Effector memory CD8-positive, alpha-beta T cell (primary cell): ENCODE measurements at places on chromosomes 2 and 18.

- no peak overlapping the region for H3K4me3 ChIP-seq
- H3K27me3 ChIP-seq: no peaks in the 10 kb centered on the region
- no peak overlapping the region for H3K27ac ChIP-seq
- no peak for DNase-seq
- H3K4me1 ChIP-seq: no peaks in the 10 kb centered on the region
These were observed 75.9 kb upstream of the CAB39 start for GRCh38 chr2:230636684-230637271.

GRCh38 chr2:130374587-130375290, 18.9 kb downstream of the PTPN18 start:
- peak overlapping the region; percentile 95 for H3K27ac ChIP-seq
- H3K27me3 ChIP-seq: no peaks in the 10 kb centered on the region
- peaks cover 74% of the 10 kb centered on the region for H3K4me1 ChIP-seq
- DNase-seq: no peak

GRCh38 chr2:189602233-189602632, 21.6 kb upstream of the SLC40A1 start:
- H3K4me3 ChIP-seq: no peak overlapping the region
- no peak for DNase-seq
- no peaks in the 10 kb centered on the region for H3K36me3 ChIP-seq
- no peak overlapping the region for H3K27ac ChIP-seq

GRCh38 chr2:217929757-217930707, 72.8 kb downstream of the TNS1 start:
- peaks cover 30% of the 10 kb centered on the region for H3K27me3 ChIP-seq
- H3K36me3 ChIP-seq: no peaks in the 10 kb centered on the region
- DNase-seq: no peak
- no peak overlapping the region for H3K4me3 ChIP-seq

DNA sequence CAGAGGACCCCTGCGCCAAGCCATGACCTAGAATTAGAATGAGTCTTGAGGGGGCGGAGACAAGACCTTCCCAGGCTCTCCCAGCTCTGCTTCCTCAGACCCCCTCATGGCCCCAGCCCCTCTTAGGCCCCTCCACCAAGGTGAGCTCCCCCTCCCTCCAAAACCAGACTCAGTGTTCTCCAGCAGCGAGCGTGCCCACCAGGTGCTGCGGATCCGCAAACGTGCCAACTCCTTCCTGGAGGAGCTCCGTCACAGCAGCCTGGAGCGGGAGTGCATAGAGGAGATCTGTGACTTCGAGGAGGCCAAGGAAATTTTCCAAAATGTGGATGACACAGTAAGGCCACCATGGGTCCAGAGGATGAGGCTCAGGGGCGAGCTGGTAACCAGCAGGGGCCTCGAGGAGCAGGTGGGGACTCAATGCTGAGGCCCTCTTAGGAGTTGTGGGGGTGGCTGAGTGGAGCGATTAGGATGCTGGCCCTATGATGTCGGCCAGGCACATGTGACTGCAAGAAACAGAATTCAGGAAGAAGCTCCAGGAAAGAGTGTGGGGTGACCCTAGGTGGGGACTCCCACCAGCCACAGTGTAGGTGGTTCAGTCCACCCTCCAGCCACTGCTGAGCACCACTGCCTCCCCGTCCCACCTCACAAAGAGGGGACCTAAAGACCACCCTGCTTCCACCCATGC, 3.0 kb downstream of the PROC start:
- peaks cover 18% of the 10 kb centered on the region for H3K4me1 ChIP-seq
- H3K27ac ChIP-seq: no peak overlapping the region
- H3K27me3 ChIP-seq: peaks cover 44% of the 10 kb centered on the region

- no peak for DNase-seq
- H3K27me3 ChIP-seq: no peaks in the 10 kb centered on the region
- no peaks in the 10 kb centered on the region for H3K4me1 ChIP-seq
These were observed 183.9 kb downstream of the EIPR1 start for GRCh38 chr2:3193443-3194330.

GRCh38 chr2:239526038-239526437, 125.2 kb upstream of the HDAC4 start:
- H3K36me3 ChIP-seq: no peaks in the 10 kb centered on the region
- H3K27ac ChIP-seq: no peak overlapping the region
- peaks cover 3% of the 10 kb centered on the region for H3K4me1 ChIP-seq
- no peak for DNase-seq
- no peak overlapping the region for H3K4me3 ChIP-seq

DNA sequence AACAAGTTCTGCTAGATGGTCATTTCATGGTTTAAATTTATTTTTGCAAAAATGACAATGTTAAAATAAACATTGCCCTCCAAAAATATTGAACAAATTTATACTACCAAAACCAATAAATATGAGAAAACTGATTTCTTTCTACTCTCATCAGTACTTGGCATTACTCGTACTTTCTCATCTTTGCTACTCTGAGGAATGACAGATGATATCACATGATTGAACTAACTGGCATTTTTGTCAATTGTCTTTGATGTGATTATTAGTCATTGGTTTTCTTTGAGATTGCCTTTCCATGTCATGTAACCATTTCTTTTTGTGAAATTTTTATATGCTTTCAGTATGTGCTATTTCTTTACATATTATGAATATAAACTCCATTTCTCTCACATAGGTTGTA, 167.0 kb upstream of the ITGA4 start:
- H3K4me1 ChIP-seq: no peaks in the 10 kb centered on the region
- H3K36me3 ChIP-seq: no peaks in the 10 kb centered on the region
- no peak overlapping the region for H3K27ac ChIP-seq

GRCh38 chr2:238263204-238264071, 23.6 kb upstream of the HES6 start:
- peak overlapping the region; percentile 38 for H3K27ac ChIP-seq
- H3K27me3 ChIP-seq: no peaks in the 10 kb centered on the region
- H3K4me1 ChIP-seq: peaks cover 4% of the 10 kb centered on the region
- H3K36me3 ChIP-seq: peaks cover 42% of the 10 kb centered on the region

GRCh38 chr2:200507179-200507578, 2.7 kb downstream of the KCTD18 start:
- H3K27ac ChIP-seq: no peak overlapping the region
- H3K4me3 ChIP-seq: no peak overlapping the region
- DNase-seq: no peak
- H3K4me1 ChIP-seq: peaks cover 17% of the 10 kb centered on the region
- no peaks in the 10 kb centered on the region for H3K27me3 ChIP-seq

GRCh38 chr18:61764381-61764780, 128.4 kb downstream of the RNF152 start:
- DNase-seq: peak; percentile 18
- H3K4me3 ChIP-seq: no peak overlapping the region

DNA sequence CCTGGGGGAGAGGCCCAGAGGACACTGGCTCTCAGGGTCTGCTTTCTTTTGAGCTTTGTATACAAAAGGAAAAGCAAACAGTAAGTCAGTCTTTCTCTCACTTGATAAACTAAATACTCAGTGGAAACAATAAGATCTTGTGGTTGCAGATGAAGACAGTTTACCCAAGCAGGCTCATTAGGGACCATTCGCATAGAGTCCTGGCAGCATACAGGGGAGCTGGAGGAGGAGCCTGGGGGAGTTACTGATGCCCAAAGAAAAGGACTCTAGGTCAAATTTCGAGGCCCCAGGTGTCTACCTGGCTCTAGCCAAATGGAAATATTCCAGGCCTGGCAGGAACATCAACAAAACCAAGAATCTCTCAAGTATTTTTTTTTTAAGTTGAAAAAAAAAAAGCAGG, 225.3 kb downstream of the CNTNAP5 start:
- no peak for DNase-seq
- H3K4me1 ChIP-seq: no peaks in the 10 kb centered on the region
- no peak overlapping the region for H3K4me3 ChIP-seq
- H3K27ac ChIP-seq: no peak overlapping the region

DNA sequence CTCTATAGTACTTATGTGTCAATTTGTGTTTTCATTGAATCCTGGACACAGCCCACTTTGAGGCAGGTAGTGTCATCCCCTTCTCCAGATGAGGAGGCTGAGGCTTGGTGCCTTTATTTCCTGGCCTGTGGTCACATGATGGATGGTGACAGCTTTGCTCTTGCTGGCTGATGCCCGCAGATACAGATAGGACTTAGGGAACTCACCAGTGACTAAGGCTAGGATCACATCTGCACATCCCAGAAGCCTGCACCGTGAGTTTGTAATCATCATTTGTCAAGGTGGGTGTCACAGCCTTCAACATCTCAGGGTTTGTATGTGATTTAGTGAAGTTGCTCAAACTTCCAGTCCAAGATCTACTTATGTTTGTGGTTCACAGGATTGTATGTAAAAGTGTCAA, 295.1 kb upstream of the RAB12 start:
- peaks cover 2% of the 10 kb centered on the region for H3K36me3 ChIP-seq
- H3K4me1 ChIP-seq: no peaks in the 10 kb centered on the region
- no peak for DNase-seq
- H3K27ac ChIP-seq: no peak overlapping the region

GRCh38 chr2:64273524-64274398, 129.5 kb upstream of the PELI1 start:
- H3K4me1 ChIP-seq: peaks cover 3% of the 10 kb centered on the region
- H3K4me3 ChIP-seq: no peak overlapping the region
- H3K36me3 ChIP-seq: no peaks in the 10 kb centered on the region
- DNase-seq: no peak

DNA sequence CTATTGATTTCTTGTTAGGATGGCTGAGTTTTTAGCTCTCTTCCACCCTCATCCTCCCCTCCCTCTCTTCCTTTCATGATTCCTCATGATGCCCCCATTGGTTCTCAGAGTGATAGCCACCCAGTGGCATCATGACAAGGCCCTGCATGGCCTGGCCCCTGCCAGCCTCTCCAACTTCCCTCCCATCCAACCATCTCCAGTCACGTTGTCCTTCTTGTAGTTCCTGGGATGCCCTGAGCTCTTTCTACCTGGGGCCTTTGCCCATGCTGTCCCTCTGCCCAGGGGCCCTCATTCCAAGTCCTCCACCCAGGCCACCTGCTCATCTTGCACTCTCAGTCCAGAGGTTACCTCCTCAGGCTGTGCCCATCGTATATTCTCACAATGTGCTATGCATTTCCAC, 247.5 kb downstream of the TFCP2L1 start:
- H3K27me3 ChIP-seq: peaks cover 18% of the 10 kb centered on the region
- H3K4me1 ChIP-seq: no peaks in the 10 kb centered on the region
- DNase-seq: no peak
- H3K36me3 ChIP-seq: no peaks in the 10 kb centered on the region
- H3K27ac ChIP-seq: no peak overlapping the region

- no peaks in the 10 kb centered on the region for H3K27me3 ChIP-seq
- DNase-seq: no peak
- H3K4me1 ChIP-seq: peaks cover 15% of the 10 kb centered on the region
- peak overlapping the region; percentile 43 for H3K4me3 ChIP-seq
- no peaks in the 10 kb centered on the region for H3K36me3 ChIP-seq
- peak overlapping the region; percentile 78 for H3K27ac ChIP-seq
These were observed 6.0 kb upstream of the STK39 start for GRCh38 chr2:168253379-168253778.

GRCh38 chr18:62341473-62341872, 16.4 kb downstream of the TNFRSF11A start:
- no peak overlapping the region for H3K4me3 ChIP-seq
- H3K36me3 ChIP-seq: no peaks in the 10 kb centered on the region
- peaks cover 33% of the 10 kb centered on the region for H3K27me3 ChIP-seq
- H3K4me1 ChIP-seq: peaks cover 5% of the 10 kb centered on the region
- H3K27ac ChIP-seq: no peak overlapping the region

DNA sequence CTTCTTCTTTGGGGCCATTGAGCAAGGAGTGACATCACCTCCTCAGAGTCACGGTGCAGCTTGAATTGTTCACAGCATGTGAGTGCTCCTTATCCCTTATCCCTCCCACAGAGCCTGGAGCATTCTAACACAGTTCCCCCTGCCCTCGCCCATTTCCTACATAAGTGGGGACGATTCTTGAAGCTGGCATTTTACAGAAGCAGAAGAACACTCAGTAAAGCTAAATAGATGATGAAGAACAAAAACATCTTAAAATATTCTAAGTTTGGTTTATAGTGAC, 135.8 kb upstream of the APCDD1 start:
- no peaks in the 10 kb centered on the region for H3K4me1 ChIP-seq
- peaks cover 5% of the 10 kb centered on the region for H3K27me3 ChIP-seq
- no peak for DNase-seq

- peaks cover 6% of the 10 kb centered on the region for H3K27me3 ChIP-seq
- H3K27ac ChIP-seq: no peak overlapping the region
These were observed 20.8 kb upstream of the MAP4K4 start for GRCh38 chr2:101676674-101677073.

GRCh38 chr2:58767828-58768714, 526.9 kb upstream of the FANCL start:
- no peaks in the 10 kb centered on the region for H3K4me1 ChIP-seq
- no peak overlapping the region for H3K27ac ChIP-seq
- H3K36me3 ChIP-seq: no peaks in the 10 kb centered on the region
- no peak for DNase-seq
- H3K4me3 ChIP-seq: no peak overlapping the region
- H3K27me3 ChIP-seq: no peaks in the 10 kb centered on the region

GRCh38 chr18:58813105-58813504, 51.6 kb upstream of the ZNF532 start:
- H3K4me1 ChIP-seq: no peaks in the 10 kb centered on the region
- H3K27ac ChIP-seq: no peak overlapping the region
- peaks cover 4% of the 10 kb centered on the region for H3K36me3 ChIP-seq
- DNase-seq: no peak

GRCh38 chr2:225064928-225065327, 22.7 kb upstream of the DOCK10 start:
- DNase-seq: no peak
- no peaks in the 10 kb centered on the region for H3K27me3 ChIP-seq
- H3K4me1 ChIP-seq: peaks cover 9% of the 10 kb centered on the region
- no peaks in the 10 kb centered on the region for H3K36me3 ChIP-seq

DNA sequence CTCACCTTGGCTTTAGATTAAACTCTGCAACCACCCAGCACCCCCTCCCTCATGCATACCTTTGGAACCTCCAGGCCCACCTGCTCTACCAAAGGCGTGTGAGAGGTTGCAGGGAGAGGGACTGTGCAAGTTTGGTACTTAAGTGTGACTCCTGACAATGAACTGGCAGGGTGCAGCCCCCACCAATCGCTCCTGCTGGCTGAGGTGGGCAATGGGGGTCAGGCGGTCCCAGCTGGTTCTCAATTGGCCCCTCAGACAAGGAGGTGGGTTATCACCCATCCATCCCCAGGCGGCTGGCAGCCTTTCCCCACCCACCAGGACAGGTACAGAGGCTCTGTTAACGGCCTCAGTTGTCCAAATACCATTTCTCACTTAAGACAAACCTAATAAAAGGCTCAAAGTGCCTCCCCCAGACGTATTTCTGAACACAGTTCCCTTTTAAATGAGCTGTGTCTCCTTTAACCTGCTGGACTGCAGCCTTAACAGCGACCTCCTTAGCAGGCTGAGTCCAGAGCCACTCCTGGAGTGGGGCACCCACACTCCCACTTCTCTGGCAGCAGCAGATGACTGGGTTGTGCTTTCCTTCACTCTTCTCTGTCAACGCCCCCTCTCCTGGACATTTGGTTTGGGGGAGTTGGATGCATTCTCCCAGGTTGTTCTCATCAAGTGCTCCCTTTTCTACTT, 169.2 kb upstream of the SMAD2 start:
- H3K27me3 ChIP-seq: peaks cover 38% of the 10 kb centered on the region
- no peak overlapping the region for H3K4me3 ChIP-seq
- no peak for DNase-seq
- H3K36me3 ChIP-seq: no peaks in the 10 kb centered on the region
- H3K27ac ChIP-seq: no peak overlapping the region
